ENCODE measurements at places on chromosomes 1 and 21.

GRCh38 chr21:33414068-33414467 is 10.9 kb downstream of the IFNGR2 start:
- DNase-seq = no peak

DNA sequence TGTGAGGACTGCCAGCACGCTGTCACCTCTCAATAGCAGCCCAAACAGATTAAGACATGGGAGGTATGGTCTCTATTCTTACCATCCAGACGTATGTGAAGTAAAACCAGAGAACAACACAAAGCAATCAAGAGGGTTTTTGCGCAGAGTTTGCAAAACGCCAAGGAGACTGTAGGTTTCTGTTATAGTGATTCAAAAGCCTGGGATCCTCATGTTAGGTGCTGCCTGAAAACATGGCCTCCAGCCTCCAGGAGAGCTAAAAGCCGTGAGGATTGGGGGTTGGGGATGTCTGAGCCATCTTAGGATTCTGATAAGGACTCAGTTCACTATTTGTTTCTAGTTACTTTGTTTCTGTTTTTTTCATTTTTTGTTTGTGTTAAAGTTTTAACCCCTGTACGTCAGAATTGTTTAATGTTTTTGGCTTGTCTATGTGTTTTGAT is 4.2 kb upstream of the CCT8 start:
- DNase-seq = no peak

- DNase-seq = no peak
Measured at GRCh38 chr1:58783090-58783992, 506 bp downstream of the JUN start.

DNA sequence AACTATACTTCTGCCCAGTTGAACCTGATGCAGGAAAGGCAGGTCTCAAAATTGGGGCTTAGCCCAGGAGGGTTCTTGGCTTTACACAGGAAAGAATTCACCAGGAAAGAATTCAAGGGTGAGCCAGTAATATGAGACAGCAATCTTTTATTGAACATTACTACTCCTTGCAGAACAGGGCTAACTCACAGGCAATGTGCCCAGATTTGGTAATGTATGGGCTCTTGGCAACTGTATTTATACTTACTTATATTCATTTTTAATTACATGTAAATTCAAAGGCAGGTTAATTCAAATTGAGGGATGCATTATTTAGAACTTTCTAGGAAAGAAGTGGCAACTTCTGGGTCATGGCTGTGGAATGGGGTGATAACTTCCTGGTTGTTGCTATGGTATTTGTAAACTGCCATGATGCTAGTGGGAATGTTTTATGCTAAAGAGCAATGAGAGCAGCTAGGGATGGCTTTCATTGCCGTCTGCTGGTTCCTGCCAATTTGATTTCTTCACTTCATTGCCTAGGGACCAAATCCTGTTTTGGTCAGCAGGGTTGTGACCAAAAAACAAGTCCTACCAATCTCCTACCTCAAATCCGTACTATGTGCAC is 107.5 kb downstream of the CHRM3 start:
- no peak for DNase-seq

GRCh38 chr1:30779294-30780071 is 21.9 kb upstream of the LAPTM5 start:
- DNase-seq = peak; percentile 62

DNA sequence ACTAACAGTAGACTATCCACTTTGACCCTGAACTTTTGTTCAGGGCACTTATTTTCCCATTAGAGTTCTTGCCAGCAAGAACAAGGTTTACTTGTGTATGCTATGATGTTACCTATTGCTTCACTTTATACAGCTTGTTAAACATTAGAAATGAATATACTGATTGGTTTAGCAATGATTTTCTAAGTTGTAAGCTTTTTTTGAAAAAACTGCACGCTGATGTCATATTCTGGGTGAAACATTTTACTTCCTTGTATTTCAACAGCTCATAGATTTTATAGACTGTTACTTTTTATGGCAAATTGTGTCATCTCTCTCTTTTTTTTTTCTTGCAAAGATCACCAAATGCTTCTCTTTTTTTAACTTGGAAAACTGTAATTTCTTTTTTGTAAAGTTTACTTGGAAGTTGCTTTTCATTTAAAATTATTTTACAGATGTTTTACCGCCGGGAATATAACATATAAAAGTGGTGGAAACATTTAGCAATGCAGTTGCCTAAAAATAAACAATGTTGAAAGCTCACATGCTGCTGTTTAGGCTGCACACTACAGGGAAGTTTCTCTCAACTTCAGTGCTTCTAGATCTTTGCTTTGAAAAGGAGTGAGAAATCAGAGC is 215.3 kb upstream of the NFIA start:
- no peak for DNase-seq

GRCh38 chr1:234926264-234926558 is 202.4 kb downstream of the TOMM20 start:
- no peak for DNase-seq

GRCh38 chr1:215482079-215482478 is 85.0 kb upstream of the KCTD3 start:
- no peak for DNase-seq

- no peak for DNase-seq
Measured at GRCh38 chr1:107499139-107499744, 358.4 kb downstream of the NTNG1 start.

DNA sequence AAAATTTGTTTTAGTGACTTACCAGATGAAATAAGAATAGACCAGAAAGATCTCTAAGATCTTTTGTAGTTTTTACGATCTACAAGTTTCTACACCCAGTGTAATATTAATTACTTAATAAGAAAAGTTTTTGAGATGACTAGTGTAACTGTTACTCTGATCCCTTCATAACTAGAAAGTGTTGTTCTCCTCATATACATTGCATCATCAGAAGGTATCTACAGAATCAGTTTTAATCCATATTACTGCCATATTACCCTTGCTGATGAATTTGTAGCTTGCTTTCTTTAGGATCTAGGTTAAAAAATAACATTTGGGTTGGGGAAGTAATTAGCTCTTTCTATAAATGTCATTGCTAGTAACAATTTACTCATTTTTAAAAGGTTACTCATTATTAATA is 72.5 kb downstream of the GPR161 start:
- DNase-seq = no peak

- no peak for DNase-seq
Measured at GRCh38 chr1:226575739-226576378, 27.3 kb downstream of the STUM start.

- DNase-seq = no peak
Measured at GRCh38 chr1:57712846-57713245, 289.0 kb upstream of the DAB1 start.

- DNase-seq = no peak
Measured at GRCh38 chr1:230463760-230464159, 37.6 kb upstream of the PGBD5 start.

DNA sequence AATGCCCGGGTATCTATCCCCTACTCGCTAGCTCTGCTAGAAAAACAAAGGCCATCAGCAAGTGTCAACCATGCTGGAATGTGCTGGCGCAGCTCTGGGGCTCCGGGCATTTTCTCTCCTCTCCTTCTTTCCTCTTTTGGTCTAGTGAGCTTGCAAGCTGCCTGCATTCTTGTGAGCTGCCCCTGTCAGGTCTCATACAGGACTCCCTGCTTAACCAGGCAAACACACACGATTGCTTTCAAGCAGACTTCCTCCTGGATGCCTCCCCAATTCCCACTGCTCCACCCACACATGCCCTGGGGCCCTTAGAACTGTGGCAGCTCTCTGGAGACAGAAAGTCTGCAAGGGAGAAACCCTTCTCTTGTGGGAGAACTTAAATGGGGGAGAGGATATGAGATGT is 35.7 kb upstream of the SUCO start:
- DNase-seq = no peak

DNA sequence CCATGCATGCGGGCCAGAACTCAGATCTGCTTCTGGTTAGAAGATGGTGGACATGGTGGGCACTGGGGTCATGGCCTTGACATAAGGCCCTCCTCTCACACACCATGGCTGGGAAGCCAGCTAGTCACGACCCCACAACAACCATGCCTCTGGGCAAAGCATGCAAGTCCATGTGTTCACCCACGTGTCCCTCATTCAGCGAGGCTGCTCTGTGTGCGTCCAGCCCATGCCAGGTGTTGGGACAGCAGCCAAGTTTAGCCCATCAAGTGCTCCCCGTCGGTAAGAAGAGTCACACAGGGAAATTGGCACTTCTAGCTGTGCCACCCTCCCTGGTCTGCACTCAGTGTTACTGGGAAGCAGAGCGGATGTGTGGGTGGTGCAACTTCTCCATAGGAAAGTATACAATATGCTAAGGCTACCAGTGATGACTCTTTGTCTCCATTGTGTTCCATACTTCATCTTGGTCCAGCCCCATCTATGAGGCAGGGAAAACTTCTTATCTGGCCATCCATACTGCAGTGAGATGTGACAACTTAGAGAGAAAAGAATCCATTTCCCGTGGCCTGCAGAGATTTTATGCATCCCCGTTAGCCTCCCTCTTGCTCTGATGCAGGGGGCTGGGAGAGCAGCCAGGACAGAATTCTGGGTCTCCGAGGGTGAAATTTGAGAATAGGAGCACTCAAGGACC is 198.0 kb downstream of the GRIK3 start:
- no peak for DNase-seq

DNA sequence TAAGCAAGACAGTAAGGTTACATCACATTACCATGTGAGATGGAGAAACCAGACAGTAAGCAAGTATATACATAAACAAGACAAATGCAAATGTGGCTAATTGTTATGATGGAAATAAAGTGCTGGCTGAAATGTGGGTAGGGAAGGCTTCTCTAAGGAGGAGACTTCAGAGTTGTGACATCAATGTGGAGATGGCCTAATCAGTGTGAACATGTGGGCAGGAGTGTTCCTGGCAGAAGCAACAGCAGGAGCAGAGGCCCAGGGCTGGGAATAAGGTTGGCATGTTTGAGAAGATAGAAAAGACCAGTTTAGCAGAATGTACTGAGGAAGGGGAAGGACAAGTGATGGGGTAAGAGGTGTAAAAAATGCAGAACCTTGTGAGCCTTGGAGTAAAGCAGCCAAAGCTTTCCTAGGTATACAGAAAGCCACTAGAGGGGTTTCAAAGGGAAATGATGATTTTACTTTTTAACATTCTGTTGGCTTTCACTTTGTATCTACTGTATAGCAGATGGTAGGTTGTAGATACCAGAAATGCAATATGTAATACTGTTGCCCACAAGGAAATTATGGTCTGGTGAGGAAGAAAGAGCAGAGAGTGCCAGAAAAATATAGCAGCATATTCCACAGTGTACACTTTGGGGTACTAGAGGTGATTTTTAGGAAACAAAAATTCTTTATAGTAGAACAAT is 197.4 kb downstream of the FGGY start:
- DNase-seq = no peak

DNA sequence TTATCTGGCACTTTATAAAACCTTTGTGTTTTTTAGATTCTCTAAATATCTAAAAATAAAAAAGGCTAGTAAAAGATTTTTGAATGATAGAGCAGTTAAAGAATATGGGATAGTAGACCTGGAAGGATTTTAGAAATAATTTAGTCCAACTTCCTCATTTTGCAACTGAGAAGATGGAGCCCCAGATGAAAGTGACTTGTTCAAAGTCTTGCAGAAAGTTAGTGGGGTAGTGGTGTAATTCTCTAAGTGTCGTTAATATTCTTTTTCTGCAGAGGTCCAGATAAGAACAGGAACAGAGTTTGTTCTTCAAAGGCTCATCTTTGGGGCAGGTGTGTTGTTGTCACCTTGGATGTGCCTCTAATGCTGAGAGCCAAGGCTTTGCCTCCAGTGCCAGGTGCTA is 159.5 kb downstream of the DISC1 start:
- no peak for DNase-seq

DNA sequence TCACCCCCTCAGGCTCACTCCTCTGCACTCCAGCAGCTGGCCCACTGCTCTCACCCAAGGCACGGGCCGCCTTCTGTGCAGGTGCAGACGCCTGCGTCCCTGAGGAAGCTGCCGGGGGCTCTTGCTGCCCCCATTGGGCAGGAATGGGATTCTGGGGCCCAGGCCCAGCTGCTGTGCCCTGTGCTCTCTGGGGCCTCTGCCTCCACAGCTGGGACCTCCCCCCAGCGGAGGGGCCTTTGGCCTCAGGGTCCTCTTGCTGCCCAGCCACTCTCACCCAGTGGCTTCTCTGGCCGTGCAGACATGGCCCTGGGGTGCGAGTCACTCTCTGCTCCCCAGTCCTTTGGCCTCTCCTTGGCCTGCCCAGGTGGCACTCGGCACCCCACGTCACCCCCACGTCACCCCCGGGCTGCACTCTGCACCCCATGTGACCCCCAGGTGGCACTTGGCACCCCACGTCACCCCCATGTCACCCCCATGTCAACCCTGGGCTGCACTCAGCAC is 19.1 kb upstream of the LRRC3 start:
- no peak for DNase-seq

DNA sequence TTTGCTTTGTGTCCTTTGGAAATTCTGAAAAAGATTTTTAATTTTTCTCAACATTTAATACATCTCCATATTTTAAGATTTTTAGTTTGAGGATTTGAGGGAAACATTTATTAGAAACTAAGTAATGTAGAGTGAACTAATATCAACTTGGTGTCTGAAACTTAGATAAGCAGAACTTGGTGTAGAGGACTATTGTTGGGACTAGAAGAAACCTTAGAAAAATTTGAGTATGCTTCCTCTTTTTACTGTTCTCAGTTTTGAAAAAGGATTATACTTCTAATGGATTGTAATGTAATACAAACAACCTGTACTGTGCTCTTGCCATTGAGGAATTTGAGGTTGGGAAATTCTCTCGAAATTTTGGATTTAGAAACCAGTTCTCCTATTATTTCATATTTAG is 2.4 kb downstream of the FNBP1L start:
- DNase-seq = no peak

- no peak for DNase-seq
Measured at GRCh38 chr1:165342587-165342986, 13.9 kb downstream of the LMX1A start.

DNA sequence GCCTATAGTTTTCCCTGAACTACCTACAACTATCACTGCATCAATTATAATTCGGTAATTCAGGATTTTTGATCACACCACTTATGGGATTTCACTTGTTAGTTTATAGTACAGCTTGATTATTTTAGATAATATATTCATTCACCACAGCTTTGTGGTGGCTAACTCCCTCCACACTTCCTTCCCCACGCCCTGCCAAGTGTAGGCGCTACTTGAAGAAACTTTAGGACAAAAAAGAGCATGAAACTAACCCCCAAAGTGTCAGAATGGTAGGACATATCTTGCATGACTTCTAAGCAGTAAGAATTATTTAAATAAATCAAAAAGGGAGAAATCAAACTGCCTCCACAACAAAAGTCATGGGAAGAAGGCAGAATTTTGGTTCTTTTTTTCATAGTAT is 70.1 kb downstream of the LHX9 start:
- DNase-seq = no peak

DNA sequence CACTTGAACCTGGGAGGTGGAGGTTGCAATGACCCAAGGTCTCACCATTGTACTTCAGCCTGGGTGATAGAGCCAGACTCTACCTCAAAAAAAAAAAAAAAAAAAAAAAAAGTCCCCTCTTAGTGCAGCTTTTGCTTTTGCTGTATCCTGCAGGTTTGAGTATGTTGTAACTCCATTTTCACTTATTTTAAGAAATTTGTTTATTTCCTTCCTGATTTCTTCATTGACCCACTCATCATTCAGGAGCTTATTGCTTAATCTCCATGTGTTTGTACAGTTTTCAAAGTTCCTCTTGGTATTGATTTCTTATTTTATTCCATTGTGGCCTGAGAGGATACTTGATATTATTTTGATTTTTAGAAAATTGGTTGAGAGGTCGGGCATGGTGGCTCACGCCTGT is 50.9 kb upstream of the AK4 start:
- no peak for DNase-seq

GRCh38 chr1:225914391-225914790 is 9.7 kb downstream of the PYCR2 start:
- DNase-seq = no peak

GRCh38 chr1:244205171-244205570 is 154.1 kb downstream of the ZBTB18 start:
- DNase-seq = no peak

- no peak for DNase-seq
Measured at GRCh38 chr1:209988706-209989105, 50.7 kb downstream of the SYT14 start.

All from Panc1 (cell line).